GM13976 (cell line): ENCODE measurements at places on chromosomes 13 and 19.

- DNase-seq: peak; percentile 31
Observed at GRCh38 chr19:14030997-14031718, 404 bp upstream of the IL27RA start.

DNA sequence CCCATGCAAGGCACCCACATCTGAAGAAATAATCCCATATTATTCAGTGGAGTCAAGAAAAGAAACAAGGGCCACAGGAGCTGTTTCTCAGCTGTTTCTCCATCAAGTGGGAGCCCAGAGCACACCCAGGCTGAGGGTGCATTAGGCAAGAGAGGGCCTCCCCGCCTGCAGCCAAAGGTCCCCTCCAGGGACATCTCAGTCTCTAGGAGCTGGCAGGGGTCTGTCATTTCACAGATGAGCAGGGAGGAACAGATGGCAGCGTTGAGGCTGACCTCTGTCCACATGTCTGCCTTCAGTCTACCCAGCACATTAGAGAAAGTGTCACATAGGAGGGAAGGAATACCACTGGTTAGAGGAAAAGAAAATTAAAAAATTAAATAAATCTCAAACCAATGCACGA, 157.7 kb downstream of the ZNF536 start:
- no peak for DNase-seq

DNA sequence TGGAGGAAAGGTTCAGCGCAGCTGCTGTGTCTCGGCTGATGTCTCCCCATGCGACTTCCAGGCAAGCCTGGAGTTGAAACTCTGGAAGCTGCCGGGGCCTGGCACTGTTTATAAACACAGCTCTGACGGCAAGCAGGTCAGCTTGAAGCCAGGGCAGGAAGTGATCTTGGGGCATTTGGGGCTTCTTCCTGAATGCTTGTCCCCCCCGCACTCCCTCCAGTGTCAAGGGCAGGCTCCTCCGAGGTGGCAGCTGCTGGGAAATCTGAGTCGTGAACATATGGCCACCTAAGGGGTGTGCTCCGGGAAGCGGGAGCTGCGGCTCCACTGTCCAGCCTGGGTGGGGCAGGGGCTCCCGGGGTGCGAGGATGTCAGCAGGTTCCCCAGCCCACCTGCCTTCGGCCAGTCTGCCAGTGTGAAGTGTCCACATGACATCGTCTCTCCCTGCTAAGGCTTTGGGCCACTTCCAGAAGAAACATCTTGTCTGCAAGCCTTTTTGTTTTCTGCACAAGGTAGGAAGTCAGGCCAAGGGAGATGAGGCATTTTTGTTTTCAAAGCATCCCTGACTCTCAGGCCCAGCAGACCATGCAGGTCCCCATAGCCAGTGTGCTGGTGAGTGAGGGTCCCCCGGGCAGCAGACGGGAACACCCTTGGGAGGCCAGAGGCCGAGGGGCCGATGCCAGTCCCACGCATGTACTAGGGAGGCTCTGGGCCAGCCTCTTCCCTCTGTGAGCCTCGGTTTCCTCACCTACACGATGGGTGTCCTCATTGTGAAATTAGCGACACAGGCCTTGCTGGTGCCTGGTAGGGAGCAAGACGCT, 2.7 kb downstream of the PIAS4 start:
- no peak for DNase-seq

DNA sequence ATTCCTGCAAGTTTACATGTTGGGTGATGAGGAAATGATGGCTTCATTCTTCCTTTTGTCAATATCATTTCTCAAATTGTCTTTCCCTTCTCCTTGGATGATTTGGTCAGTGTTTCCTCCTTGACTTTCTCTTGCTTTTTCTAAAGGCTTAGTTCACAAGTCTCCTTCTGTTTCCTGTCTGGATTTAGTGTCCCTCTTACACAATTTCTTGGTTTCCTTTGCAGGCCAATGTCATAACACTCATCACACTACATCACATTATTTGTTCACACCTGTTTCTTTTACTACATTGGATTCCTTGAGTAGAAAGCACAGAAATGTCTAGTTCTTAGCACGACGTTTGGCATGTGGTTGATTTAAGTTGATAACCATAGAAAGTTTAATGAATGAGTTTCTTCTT, 490.7 kb downstream of the TDRD3 start:
- DNase-seq: no peak

DNA sequence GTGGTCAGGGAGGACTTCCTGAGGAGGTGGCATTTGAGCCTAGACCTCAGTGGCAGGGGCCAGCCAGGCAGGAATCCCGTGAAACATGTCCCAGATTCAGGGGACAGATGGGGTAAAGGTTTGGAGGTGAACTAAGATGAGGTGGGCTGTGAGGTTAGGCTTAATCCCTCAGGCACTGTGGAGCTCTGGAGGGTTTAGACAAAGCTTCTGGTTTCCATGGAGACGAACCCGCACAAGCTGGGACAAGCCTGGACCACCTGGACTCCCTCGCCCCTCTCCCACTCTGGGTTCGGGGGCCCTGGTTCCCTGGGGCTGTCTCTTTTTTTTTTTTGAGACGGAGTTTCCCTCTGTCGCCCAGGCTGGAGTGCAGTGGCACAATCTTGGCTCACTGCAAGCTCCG, 15.7 kb downstream of the TJP3 start:
- DNase-seq: no peak

DNA sequence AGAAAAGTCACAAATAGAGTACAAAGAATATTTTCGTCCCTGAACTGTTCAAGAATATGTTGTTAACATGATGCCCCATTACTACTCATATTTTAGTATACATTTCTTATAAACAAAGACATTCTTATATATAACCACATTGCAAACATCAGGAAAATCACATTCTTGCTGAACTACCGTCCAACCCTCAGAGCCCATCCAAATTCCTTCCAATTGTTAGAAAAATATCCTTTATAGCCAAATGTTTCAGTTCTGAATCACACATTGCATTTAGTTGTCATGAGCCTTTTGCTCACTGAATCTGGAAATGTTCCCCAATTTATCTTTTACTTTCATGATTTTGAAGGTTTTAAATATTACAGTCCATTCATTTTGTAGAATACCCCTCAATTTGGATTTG, 467.8 kb upstream of the ARGLU1 start:
- no peak for DNase-seq

DNA sequence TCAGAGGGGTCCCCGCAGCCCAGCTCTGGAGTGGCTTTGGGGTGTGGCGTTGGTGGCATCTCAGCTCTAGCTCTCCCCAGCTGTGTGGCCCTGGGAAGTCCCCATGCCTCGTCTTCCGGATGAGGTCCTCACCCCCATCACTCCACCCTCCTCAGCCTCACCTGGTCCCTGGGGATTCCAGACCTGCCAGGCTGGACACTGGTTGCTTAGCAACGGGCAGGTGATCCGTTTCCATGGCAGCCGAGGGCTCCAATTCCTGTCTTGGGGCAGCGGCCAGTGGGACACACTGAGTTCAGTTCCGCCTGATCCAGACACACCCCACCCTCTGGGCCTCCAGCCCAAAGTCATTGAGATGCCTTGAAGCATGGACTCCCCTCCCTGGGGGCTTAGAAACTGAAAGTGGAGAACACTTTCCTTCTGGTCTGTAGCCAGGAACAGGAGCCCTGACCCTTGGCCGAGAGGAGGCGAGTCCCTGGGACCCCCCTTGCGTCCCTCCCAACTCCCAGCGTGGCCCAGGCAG, 7.7 kb upstream of the MISP start:
- DNase-seq: peak; percentile 69

- DNase-seq: peak; percentile 76
Observed at GRCh38 chr19:38666663-38667511, 19.4 kb downstream of the ACTN4 start.

- DNase-seq: no peak
Observed at GRCh38 chr13:34810996-34811395, 131.1 kb upstream of the NBEA start.

- DNase-seq: no peak
Observed at GRCh38 chr13:82664183-82664582, 1218.1 kb downstream of the SLITRK1 start.

DNA sequence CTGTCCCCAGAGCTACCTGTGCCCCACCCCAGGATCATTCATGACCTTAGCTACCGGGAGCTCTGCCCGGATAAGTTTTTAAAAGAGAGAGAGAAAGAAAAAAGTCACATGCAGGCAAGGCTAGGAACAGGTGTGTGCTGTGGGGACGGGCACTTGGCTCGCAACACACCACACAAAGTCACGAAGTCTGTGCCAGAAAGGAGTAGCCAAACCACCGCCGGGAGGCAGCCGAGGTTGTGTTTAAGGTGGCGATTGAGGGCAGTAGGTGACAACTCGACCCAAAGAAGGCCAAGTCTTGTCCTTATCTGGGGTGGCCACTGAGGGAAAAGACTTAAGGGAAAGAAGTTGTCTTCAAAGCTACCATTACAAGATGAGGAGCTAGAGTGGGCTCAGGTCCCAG, 4.6 kb upstream of the TSHZ3 start:
- no peak for DNase-seq

DNA sequence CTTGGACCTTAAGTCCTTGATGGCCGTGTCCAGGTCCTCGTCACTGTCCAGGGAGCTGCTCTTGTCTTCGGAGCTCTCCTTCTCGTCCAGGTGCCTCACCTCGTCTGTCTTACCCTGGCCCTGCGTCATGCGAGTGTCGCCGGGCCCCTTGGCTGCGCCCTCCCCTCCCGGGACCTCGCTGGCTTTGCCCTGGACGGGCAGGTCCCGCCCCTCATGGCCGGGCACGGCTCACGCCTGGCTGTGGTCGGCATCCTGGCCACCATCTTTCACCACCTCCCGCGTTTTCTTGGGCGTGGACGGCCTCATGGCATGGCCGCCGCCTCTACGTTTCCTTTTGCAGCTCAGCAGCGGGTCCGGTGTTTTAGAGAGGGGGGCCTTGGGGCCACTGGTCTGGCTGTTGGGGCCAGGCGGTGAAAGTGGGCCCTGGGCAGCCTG, 14.8 kb downstream of the RB1 start:
- no peak for DNase-seq

GRCh38 chr13:97328222-97328790, 105.7 kb upstream of the RAP2A start:
- no peak for DNase-seq
